Lower lobe of right lung (tissue), 2 donors: ENCODE measurements at places on chromosomes 3 and 15. TPM values are rescaled to one million over a fixed set of nuclear protein-coding genes. Genes with fewer than 3 reads are reported as not detected.

- DNase-seq, result no peak
Measured at GRCh38 chr3:183330881-183331280, 77.8 kb downstream of the B3GNT5 start.

DNA sequence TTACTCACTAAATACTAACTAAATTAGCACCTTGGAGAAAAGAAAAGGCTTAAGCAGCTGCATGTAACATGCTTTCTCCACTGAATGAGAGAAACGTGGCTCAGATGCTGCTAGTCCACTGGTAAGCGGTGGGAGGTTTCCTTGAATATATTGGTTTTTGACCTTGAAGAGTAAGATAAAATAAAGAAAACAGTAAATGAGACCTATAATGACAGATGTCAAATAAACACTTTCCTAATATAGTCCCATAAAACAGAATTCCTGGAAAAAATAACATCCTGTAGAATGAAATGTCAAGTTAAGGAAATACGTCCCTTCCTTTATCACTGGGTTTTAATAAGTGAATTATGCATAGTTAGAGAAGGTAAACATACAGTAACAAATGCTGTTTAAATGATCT, 215.0 kb downstream of the DPH6 start:
- DNase-seq, result no peak

The XRN1 gene
- total RNA-seq, result 58.5 TPM

The GXYLT2 gene
- 6.7 TPM for total RNA-seq

The C3orf49 gene
- total RNA-seq, result not detected

GRCh38 chr3:179697736-179698332, 45.0 kb downstream of the USP13 start:
- no peak for DNase-seq

The SAMMSON gene
- total RNA-seq, result not detected

DNA sequence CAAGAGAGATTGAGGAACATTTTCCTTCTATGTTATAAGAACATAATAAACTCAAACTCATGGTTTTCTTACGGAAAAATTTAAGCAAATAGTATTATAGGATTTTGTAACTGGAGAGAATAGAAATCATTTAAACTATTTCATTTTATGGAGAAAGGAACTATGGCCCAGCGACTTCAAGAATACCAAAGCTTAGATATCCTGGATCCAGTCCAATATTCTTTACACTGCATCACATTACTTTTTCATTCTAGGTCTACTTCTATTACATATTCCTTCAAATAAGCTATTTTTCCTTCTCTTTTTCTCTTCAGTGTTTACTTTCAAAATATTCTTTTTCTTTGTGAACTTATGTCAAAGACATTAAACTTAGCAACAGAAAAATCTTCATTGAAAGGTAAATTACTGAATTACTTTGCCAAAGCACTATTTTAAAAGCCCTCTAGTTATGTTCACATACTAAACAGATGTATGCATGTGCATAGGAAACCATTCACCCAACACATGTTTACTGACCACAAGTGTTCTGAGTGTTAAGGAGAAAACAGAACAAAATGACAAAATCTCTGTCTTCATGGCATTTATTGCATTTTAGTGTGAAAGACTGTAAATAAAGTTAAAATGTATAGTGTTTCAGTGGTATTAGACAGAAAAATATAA, 20.4 kb downstream of the KPNA4 start:
- no peak for DNase-seq

The SUMF1 gene
- 35.4 TPM for total RNA-seq

- no peak for DNase-seq
Measured at GRCh38 chr15:78654272-78654671, 13.3 kb upstream of the CHRNB4 start.

- peak; percentile 82 for DNase-seq
Measured at GRCh38 chr3:52471371-52472238, 16.2 kb downstream of the NISCH start.

- no peak for DNase-seq
Measured at GRCh38 chr15:78667578-78668236, 26.7 kb upstream of the CHRNB4 start.

The LTK gene
- 25.9 TPM for total RNA-seq

GRCh38 chr3:152280539-152280938, 11.8 kb downstream of the MBNL1 start:
- DNase-seq, result no peak

GRCh38 chr3:183638101-183638852, 2.9 kb downstream of the KLHL24 start:
- DNase-seq, result no peak

The CTXN2 gene
- total RNA-seq, result not detected

- DNase-seq, result no peak
Measured at GRCh38 chr3:58991623-58992022, 58.2 kb downstream of the CFAP20DC start.

GRCh38 chr3:71548705-71549384, 34.7 kb downstream of the FOXP1 start:
- DNase-seq, result no peak

The ZNF660 gene
- total RNA-seq, result 2.7 TPM

The CCR9 gene
- total RNA-seq, result not detected

The NRROS gene
- total RNA-seq, result 20.7 TPM

GRCh38 chr15:83061680-83062079, 5.4 kb downstream of the BTBD1 start:
- no peak for DNase-seq

GRCh38 chr15:78762985-78763795, 48.1 kb downstream of the ADAMTS7 start:
- DNase-seq, result peak; percentile 29

The SLC28A2 gene
- 0.21 TPM for total RNA-seq

- peak; percentile 77 for DNase-seq
Measured at GRCh38 chr3:42501681-42502428, 588 bp upstream of the VIPR1 start.

DNA sequence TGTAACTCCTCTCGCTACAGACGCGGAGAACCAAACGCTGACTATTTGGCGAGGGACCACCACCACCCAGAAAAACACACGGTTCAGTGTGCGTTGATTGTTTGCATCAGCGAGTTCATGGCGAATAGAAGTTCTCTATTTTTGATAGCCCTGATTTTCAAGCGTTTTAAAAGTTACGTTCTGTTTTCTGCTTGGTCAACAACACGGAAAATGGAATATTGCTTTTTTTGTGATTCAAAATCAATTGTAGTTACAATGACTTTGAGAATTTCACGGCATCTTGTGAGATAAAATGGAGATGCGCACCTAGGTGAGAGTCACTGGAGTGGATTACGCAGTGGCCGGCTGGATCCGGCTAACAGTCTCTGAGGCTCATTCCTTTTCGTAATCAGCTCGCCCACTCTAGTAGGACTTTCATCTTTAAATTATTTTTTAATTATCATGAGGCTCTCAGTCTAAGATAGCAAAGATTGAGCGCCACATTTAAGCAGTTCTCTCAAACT, 54.8 kb downstream of the CCDC54 start:
- DNase-seq, result no peak

DNA sequence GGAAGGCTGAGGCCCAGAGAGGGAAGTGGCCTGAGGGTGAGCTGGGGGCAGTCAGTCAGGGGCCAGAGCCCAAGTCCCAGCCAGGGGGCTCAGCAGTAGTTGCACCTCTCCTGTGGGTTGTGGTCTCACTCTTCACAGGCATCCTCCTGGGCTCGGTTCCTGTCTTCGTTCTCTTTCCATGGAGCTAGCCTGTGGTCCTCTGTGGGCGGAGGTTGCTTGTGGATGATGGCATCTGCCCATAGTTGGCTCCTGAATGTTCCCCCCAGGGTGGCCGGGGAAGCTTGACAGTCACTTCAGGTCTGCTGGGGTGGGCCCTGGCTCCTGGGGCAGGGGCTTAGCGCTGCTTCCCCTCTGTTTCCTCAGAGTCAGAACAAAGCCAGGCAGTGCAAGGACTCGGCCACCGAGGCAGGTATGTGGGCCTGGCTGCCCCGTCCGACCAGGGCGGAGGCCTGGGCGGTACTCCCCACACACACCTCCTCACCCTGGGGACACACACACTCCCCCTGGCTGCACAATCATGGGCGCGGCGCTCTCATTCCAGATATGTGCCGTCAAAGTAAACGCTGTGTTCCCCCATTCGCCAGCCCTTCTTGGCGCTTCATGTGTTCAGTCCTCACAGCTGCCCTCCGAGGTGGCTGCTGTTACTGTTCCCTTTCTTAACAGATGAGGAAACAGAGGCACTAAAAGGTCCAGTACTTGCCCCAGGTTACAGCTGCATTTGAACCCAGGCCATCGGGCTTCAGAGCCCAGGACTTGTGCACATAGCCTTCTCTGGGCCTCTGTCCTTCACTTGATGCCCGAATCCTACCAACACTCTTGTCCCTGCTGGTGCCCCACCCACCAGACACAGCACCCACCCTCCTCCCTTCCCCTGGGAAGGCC, 34.5 kb downstream of the PSTPIP1 start:
- peak; percentile 34 for DNase-seq

DNA sequence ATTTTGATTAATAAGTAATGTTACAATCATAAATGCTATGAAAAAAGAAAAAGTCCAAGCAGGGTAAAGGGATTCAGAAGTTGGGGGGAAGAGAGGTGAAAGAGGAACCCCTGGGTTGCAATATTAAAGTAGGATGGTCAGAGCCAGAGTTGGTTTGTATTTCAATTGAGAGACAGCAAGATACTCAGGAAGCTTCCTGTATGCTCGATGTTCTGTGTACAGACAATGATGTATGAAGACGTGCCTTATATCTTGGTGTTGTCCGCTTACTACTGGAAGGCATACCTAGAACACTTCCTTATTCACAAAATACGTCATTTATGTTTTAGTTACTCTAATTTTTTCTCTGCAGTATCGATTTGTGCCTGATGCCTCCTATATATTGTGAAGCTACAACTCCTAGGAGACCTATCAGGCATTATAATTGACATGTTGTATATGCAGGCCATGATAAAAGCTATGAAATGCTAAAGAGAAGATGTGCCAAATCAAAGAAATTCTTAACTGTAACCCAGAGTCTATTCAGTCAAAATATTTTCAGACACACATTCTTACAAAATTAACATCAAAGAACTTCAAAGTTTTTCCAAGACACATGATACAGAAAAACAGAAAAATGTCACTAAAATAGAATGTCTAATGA, 87.5 kb downstream of the TBL1XR1 start:
- DNase-seq, result no peak

The CPOX gene
- 18.0 TPM for total RNA-seq

DNA sequence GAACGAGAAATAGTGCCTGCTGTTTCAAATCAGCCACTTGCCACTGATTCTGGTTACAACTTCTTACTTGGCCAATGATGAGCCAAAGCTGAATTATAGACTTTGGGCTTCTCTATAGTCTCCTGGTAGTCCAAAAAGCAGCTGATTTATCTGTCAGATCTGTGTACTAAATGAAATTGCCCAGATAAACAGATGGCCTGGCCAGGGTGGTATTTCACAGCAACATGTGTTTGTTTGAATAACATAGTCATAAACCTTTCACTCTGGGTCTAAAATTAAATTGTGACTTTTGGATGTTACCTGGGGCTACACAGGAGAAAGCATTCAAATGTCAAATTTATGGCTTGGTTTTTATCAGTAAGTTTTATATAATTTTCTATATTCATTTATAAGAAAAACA, 147.0 kb downstream of the NECTIN3 start:
- DNase-seq, result no peak

GRCh38 chr15:67400890-67401289, 120.0 kb upstream of the C15orf61 start:
- DNase-seq, result no peak

The ATP2B2 gene
- 0.09 TPM for total RNA-seq

DNA sequence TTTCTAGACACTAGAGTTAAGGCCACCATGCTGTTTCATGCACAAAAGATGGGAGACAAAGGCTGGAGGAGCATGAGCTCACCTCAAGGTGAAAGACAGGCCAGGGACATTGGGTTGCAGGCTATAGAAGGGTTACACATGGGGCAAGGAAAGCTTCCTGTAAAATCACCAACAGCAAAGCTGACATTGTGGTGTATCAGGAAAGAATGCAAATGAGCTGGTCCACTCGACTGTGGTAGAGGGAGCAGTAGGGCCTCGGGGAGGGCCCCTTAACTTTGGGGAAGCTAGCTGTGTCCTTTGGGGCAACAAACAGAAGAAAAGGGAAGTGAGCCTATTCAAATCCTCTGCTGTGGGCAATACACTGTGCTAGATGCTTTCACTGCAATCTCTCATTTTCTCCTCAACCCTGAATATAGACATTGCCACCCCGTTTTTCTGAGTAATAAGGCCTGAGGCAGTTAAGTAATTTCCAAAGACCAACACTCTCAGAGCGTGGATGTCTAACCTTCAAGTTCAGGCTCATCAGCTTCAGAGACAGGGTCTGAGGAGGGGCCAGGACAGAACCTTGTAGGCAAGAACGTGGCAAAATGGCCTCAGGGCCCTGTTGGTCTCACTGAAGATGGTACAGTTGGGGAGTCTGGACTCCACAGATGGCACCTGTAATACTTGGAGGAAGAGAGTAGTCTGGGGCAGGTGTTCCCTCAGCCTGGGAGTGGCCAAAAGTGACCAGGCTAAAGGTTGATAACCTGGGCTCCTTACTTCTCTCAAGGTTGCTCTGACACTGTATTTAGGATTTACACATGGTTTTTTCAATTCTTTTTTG, 24.1 kb downstream of the CX3CR1 start:
- DNase-seq, result peak; percentile 67

DNA sequence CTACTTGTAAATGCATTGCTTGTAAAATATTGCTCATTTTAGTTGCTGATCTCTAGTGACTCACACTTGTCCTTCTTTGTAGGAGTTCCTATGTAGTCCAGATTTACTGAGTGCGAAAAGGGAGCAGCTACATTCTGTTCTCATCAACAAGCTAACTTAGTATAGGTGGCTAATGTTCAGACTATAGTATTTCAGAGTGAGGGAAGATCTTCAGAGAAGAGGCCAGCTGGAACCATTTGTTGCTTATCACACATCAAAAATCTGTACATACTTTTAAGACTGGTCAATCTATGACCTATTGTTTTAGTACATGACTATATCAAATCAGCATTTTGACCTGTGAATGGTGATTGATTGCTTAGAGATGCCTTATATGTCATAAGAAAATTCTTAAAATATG, 71.3 kb upstream of the THSD4 start:
- DNase-seq, result no peak

The TMOD2 gene
- 14.7 TPM for total RNA-seq

The SLC28A1 gene
- total RNA-seq, result not detected

The AHSG gene
- total RNA-seq, result not detected

DNA sequence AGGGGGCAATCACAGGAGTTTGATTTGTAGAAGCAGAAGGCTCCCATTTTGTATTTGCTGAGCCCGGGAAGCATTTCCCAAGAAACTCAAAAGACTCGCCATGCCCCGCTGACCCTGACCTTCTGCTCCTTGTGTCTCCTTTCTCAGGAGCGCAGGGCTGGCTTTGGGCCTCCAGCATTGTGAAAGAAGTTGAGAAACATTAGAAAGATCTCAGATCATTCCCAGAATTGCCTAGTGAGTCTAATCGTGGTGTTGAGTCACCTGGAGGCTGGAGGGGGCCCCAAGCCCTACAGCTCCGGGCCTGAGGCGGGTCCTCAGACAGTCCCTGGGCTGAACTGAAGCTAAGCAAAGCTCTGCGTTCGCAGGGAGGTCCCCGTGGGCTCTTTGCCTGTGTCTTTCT, 10.9 kb upstream of the PIGZ start:
- DNase-seq, result no peak

DNA sequence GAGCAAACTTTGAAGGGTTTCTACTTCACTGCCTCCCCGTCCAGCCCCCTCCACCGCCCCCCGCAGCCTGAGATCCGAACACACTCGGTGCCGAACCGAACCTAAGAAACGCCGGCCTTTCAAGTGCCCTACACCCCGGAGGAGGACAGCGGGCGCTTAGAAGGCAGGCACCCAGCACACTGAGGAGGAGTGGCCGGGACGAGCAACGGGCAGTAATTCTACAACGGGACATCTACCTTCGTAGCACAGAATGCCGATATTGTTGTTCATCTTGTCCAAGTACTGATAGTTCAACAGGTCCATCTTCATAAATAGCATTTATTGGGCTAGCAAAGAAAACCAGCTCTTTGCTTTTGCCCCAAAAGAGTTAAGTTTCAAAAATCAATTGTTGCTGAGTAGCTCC, 513 bp downstream of the VGLL4 start:
- DNase-seq, result peak; percentile 71
